ENCODE measurements at places on chromosomes 1 and 21. TPM values are rescaled to one million over a fixed set of nuclear protein-coding genes. Genes with fewer than 3 reads are reported as not detected.

The BACE2 gene
- total RNA-seq: 143 TPM

The BRDT gene
- not detected for total RNA-seq

The LCE2B gene
- total RNA-seq: not detected

The LRRIQ3 gene
- total RNA-seq: 0.93 TPM

The DCDC2B gene
- total RNA-seq: not detected

The POU3F1 gene
- not detected for total RNA-seq

The S100A9 gene
- total RNA-seq: not detected

The SLAMF9 gene
- not detected for total RNA-seq

The TMCC2 gene
- total RNA-seq: 1.7 TPM

The KCNH1 gene
- under 0.01 TPM for total RNA-seq

The S100A7 gene
- total RNA-seq: not detected

The NUAK2 gene
- total RNA-seq: 0.93 TPM

The NECTIN4 gene
- 0.40 TPM for total RNA-seq

The RNU1-2 gene
- total RNA-seq: under 0.01 TPM

The KLHDC8A gene
- total RNA-seq: not detected

The SGIP1 gene
- total RNA-seq: 22.3 TPM

The CELA3B gene
- total RNA-seq: 0.40 TPM

The FALEC gene
- not detected for total RNA-seq

The ILDR2 gene
- total RNA-seq: 0.14 TPM

The PLA2G2A gene
- not detected for total RNA-seq

The SERTAD4 gene
- 2.7 TPM for total RNA-seq

Measured in thoracic aorta endothelial cell (primary cell).